ENCODE measurements at places on chromosomes 5 and 9.

GRCh38 chr5:81428861-81429260, 34.9 kb upstream of the ACOT12 start:
- no peak for DNase-seq

- no peak for DNase-seq
Observed at GRCh38 chr9:25816439-25816838, 138.2 kb upstream of the TUSC1 start.

DNA sequence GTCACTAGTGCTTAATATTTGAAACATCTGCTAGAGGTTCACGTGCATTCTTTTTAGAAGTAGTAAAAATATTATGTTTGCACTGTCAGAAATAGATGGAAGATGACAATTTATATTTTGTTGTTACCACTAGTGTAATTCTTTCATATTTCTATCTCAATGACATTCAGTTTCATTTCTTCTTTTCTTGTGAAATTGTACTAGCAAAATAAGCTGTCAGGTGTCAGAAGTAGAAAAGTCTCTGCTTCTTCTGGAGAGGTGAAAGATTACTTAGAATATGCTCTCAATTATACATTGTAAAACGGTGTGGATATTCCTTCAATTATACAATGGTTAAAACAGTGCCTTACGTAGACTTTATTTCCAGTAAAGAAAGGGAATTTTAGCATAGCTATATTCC, 395.4 kb downstream of the CSNK1G3 start:
- DNase-seq, result peak; percentile 16

DNA sequence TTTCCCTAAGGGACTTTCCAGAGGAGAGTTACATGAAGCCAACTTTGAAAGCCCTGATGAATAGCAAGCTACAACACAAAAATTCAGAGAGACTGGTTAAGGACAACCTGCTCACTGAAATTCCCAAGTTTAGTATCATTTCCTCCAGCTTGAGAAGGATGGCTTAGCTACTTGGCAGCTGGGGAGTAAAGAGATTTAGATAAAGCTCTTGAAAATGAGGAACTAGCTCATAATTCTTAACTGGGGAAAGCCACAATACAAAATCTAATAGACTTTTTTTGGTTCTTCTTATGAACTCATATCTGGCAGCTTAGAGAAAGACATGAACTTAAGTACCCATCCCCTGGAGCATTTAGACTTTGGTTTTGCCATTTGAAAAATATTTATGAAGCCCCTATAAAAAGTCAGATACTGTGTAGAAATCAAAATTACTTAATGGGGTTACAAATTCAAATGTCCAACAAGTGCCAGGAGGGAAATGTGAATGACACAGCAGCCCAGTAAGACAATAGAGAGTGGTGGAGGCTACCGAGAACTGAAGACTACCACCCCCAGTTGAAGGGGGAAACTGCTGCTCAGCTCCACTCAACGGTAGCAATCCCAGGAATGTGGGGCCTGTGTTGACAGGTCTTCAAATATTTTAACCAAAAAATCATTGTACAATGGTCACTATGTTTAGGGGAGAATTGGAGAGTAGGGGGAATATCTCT, 79.4 kb upstream of the ADRB2 start:
- DNase-seq, result peak; percentile 24
